ENCODE measurements at places on chromosomes 2 and 18.

DNA sequence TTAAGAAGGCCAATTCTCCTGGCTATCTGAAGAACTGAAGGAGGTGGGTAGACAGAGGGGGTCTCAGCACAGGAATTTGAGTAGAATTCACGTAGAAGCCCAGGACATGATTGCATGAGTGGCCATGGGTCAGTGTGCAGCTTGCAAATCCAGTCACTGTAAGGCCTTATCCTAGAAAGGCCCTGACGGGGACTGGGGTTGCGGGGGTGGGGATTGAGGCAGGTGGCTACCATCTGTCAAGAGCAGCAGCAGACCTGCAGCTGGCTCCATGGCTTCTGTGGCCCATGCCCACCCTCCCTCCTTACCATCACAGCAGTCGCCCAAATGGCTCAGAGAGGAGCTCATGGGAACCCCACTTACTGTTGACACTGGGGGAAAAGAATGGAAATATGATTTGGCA is 34.6 kb upstream of the SLC14A1 start:
- no peak for DNase-seq

- no peak for DNase-seq
Measured at GRCh38 chr2:216780843-216781242, 79.0 kb downstream of the TNP1 start.

GRCh38 chr2:74822771-74823566 is 11.0 kb upstream of the HK2 start:
- no peak for DNase-seq

DNA sequence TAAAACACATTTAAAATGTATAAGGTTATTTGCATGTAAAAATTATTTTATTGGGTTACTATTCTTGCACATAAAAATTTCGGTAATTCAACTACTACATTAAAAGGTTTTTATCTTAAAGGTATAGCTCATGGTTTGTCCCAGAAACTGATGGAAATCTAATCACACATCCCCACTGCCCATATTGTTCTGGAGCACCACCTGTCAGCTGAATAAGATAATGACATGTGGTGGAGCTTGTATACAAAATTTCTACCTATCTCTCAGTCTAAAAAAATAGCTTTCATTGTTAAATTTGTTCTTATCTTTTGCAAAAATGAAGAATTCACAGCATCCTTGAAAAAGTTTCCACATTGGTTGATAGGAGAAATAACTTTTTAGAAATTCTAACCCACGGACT is 18.3 kb downstream of the ERBB4 start:
- no peak for DNase-seq

DNA sequence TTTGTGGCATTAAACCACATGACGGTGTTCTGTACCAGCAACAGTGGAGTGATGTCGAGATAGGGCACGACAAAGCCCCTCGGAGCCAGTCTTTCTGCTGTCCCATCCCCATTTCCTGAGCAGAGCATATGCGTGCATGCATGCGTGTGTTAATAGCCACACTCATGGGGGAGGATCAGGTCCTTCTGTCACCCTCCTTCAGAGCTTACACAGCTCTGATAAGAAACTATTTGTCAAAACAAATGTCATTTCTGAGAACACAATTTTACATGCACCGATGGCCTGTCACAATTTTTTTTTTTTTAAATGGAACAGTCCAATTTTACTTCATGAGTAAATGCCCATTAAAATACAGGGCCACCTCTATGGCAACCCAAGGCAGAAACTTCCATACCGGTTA is 95.9 kb upstream of the ZBTB14 start:
- DNase-seq: no peak

Measured in stimulated activated CD8-positive, alpha-beta memory T cell treated with anti-CD3 and anti-CD28 coated beads, Interleukin-2, amount 100 ng/mL, for 48 hours (primary cell).